Transverse colon (tissue), 4 donors: ENCODE measurements at places on chromosomes 1 and 21.
A peak's percentile ranks its signal among the peaks of the same experiment; 100 is the strongest.

- DNase-seq, result no peak
These were observed 1093.2 kb downstream of the ADGRL2 start for GRCh38 chr1:82893712-82894470.

- no peak for DNase-seq
These were observed 11.1 kb upstream of the RAVER2 start for GRCh38 chr1:64733581-64734286.

GRCh38 chr21:26495283-26495849, 77.7 kb downstream of the CYYR1 start:
- no peak for DNase-seq

DNA sequence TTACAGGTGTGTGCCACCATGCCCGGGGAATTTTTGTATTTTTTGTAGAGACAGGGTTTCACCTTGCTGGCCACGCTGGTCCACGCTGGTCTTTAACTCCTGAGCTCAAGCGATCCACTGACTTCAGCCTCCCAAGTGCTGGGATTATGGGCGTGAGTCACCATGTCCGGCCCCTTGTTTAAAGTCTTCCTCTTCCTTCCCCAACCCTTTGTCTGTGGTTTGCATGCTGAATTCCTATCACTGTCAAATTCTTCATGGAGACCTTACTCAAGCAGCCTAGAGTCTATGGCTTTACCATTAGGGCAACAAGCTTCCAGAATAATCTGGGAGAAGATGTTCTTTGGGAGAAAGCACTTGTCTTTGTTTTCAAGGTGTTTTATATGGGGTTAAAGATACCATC, 34.7 kb downstream of the B3GALT5 start:
- no peak for DNase-seq

DNA sequence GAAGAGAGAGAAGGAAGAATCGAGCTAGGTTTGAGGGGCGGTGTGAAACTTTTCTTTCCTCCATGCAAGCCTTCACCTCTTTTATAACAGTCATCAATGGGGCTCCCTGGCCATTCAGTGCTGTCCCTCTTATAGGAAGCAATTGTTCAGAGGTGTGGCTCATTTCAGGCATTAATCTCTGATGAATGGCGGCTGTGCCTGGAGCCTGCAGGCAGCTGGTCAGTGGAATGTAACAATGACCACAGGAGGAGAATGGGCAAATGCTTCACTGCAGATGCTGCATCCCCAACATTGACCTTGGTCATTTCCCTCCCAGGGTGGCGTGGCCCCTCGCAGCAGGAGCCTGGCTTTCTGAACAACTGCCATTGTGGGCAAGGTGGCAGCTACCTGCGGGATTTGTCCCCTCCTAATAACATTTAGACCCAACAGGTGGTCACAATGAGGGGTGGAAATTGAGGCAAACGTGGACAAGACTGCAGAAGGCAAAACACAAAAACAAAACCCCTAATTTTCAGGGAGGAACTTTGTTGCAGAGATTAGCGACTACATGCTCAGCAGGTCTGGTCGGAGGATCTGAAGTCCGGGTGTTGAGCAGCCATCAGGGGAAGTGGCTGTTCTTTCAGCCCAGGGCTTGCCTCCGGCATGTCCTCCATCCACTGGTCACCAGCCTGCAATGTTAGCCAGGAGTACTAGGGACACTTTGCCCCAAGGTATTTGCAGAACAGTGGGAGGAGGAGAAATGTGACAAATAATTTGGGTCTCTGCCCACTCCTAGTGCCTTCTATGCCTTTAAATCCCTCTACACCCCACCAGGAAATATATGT, 97.3 kb upstream of the PAXBP1 start:
- DNase-seq, result no peak

GRCh38 chr1:183673605-183674323, 20.6 kb upstream of the APOBEC4 start:
- DNase-seq, result no peak

GRCh38 chr1:59990470-59990869, 63.9 kb upstream of the CYP2J2 start:
- DNase-seq, result no peak

DNA sequence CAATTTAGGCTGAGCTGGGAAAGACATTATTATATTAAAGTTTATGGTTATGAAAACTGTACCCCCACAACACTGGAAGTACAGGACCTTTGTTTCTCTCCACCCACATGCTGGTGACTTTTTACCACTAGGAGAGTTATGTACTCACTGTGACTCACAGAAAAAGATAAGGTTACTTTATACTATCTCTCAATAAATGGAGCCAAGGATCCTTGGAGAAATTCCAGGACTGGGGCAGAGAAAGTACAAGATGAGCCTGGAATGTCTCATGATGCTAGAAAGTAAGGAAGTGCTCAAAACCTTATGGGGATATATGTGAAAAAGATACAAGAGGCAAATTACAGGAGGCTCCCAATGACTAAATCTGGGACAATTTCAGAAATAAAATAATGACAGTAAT, 63.9 kb upstream of the C1orf105 start:
- peak; percentile 24 for DNase-seq

DNA sequence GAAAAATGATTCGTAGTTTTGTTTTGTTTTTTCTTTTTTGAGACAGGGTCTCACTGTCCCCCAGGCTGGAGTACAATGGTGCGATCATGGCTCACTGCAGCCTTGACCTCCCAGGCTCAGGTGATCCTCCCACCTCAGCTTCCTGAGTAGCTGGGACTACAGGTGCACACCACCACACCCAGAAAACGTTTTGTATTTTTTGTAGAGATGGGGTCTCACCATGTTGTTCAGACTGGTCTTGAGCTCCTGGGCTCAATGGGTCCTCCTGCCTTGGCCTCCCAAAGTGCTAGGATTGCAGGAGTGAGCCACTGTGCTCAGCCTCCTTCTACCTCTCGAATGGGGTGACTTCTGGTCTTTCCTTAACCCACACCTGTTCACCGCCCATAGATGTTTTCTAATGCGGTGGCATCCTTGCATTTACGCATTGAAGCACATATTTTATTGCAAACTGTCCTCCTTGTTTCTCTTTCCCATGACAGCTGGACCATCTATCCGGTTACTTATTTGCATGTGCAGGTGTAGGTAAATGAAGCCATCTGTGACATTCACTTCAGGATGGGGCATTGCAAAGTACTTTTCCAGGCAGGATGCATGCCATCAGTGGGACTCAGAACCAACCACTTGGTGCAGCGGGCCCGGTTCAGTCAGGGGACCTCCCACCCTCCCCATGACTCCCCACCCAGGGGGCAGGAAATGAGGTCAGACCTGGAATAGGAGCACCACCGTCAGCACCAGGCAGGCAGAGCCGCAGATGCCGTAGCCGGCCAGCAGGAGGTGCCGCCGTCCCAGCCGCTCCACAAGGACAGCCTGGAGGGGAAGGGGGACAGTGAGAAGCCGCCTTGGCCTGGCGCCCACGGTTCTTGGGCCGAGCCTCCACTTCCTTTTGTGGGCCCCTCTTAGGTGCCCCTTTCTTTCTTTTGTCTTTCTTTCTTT, 16.5 kb downstream of the SLC2A7 start:
- DNase-seq, result peak; percentile 47
